ENCODE measurements at places on chromosomes 12 and 14.

DNA sequence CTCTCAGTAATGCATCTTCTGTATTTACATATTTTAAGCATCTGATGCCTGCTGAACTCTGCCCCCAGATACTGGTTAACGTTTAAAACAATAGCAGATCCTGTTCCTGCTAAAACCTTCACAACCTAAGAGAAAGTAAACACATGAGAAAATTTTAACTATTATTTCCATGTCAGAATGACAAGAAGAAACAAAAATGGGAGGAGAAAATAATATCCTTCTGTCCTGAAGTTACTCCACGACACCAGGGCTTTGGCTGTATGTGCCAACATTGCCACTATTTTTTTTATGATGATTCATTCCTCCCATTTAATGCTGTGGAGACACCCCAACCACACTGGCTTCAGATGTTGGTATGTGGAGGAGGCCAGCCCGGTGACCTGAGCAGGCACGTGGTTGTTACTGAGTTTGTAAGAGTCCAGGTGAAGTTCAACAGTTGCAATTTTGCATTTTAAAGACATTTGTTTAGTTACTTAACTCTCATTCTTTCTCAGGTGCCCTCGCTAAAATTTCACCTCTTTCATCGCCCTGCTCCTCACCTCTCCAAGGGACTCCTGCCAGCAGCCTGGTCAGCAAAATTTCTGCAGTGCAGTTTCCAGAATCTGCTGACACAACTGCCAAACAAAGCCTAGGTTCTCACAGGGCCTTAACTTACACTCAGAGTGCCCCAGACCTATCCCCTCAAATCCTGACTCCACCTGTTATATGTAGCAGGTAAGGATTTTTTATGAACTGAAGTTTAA is 65.5 kb upstream of the SLCO1C1 start:
- DNase-seq, result peak; percentile 24

GRCh38 chr12:26121323-26122060 is 3.3 kb downstream of the BHLHE41 start:
- peak; percentile 35 for DNase-seq

GRCh38 chr12:118332511-118332910 is 40.2 kb downstream of the TAOK3 start:
- DNase-seq, result peak; percentile 21

DNA sequence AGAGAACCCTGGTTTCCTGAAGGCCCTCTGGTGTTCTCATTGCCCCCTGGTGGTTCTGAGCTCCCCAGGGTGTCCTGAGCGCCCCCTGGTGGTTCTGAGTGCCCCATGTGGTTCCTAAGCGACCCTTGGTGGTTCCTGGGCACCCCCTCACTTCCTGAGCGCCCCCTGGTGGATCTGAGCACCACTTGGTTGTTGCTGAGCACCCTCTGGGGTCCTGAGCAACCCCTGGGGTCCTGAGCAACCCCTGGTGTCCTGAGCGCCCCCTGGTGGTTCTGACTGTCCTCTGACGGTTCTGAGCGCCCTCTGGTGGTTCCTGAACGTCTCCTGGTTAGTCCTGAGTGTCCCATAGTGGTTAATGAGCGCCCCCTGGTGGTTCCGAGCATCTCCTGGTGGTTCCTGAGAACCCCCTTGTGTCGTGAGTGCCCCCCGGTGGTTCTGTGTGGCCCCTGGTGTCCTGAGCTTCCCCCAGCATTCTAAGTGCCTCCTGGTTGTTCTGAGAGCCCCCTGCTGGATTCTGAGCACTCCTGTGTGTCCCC is 568.3 kb downstream of the TMEM121 start:
- DNase-seq, result peak; percentile 9

DNA sequence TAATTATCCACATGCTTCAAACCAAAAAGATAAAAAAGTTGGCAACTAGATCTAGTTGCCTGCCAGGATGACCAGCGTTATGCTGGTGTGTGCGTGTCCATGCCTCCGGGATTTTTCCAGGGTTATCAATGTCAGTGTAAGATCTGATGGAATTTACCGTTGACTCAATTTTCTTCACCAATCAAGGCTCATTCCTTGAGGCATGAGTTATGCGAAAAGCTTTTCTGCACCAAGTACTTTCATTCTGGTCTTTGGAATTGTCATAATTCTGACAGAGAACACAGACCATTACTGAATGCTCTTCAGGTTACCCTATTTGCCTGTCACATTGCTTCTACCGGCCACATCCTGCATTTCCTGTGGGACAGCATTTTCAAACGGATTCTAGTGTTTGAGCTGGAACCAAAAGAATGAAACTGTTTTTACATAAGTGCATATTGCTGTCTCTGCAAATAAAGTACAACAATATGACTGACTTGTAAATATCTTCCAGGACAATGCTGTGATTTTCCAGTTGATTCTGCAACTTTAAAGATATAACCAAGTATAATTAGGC is 91.8 kb downstream of the DUSP16 start:
- DNase-seq, result no peak

DNA sequence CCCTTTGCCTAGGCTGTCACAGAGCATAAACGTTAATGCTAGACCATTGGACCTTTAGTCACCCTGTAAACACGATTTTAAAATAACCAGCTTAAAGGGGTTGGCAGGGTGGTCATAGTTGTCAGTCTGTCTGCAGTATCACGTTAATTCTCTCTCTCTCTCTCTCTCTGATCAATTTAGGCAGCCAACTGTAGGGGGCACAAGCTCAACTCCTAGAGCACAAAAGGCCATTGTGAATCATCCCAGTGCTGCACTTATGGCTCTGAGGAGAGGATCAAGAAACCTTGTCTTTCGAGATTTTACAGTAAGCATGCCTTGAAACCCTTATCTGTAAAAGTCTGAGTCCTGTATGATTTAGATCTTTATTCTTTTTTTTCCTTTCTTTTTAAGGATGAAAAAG is 97.1 kb downstream of the SCAF11 start:
- DNase-seq, result no peak

GRCh38 chr14:99758121-99758821 is 34.9 kb upstream of the EML1 start:
- no peak for DNase-seq

GRCh38 chr14:34387974-34388516 is 74.0 kb downstream of the SPTSSA start:
- no peak for DNase-seq

GRCh38 chr14:43687921-43688320 is 819.2 kb downstream of the FSCB start:
- peak; percentile 27 for DNase-seq

DNA sequence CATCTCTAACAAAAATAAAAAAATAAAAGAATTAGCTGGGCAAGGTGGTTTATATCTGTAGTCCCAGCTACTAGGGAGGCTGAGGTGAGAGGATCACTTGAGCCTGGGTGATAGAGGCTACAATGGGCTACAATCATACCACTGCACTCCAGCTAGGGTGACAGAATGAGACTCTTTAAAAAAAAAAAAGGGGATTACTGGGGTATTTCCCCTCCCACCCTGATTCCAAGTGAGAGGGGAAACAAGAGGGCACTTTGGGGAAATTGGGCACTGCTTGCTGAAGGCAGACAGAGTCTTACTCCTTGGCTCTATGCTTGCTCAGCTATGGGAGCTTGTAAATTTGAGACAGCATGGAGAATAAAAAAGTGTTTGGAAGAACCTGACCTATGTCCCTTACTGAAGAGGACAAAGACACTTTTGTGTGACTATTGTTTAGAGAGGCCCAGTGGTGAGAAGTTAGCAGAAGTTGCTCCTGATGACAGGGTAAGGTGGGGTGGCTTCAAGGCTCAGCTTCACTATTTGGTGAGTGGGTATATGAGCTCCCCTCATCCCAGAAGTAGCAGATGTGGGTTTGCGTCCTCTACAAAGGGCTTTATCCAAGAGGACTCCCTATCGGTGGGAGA is 44.0 kb downstream of the KLRG1 start:
- no peak for DNase-seq

- no peak for DNase-seq
These were observed 8.1 kb downstream of the OSBPL8 start for GRCh38 chr12:76551482-76551888.

DNA sequence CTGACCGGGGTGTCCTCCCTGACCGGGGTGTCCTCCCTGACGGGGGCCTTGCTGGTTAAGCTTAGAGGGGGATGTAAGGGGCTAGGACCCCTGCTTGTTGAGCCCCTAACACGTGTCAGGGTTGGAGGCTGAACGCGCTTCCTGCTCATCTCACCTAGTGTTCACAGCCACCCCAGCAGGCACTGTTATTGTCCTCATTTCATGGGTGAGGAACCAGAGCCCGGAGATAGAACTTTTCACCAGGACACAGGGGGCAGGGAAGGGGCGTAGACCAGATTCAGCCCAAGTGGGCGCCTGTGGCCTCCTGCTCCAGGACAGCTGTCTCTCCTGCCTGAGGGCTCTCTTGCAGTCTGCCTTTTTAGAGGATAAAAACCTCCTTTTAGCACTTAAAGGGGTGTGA is 236.3 kb downstream of the GLT1D1 start:
- no peak for DNase-seq

GRCh38 chr12:8080120-8080519 is 2.0 kb upstream of the NECAP1 start:
- DNase-seq, result no peak

DNA sequence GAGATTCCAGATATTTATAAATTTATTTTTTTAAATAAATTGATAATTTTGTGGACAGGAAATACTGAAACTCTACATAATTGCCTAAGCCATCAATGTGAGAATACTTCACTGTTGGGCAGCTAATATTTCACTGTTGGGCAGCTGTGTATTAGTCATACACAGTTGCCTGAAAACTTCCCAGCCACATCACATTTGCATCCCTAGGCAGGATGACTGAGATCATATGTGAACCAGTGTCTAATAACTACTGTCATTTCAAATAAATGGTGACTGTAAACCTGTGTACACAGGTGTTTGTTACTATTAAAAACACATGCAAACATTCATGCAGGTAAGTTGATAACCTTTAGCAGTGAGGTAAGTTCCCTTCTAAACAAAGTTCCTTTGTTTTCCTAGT is 43.9 kb downstream of the TMTC3 start:
- DNase-seq, result no peak

- DNase-seq, result no peak
These were observed 232.2 kb downstream of the C12orf50 start for GRCh38 chr12:87796961-87797516.

DNA sequence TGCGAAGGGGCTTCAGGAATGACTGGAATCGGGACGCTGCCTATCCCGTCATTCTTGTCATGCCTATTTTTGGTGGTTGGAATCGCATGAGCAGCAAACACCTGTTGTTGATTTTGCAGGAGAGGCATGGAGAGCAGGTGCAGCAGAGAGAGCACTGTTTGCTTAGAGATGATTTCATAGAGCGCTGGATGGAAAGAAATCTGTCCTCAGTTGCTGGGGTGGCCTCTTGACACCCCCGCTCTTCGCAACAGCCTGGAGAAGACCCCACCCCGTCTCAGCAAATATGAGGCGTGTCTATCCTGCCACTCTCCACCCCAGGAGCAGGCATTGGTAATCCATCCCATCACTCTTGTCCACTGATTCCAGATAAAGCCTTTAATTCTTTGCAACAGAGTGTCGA is 19.3 kb upstream of the NCOR2 start:
- DNase-seq, result peak; percentile 74

DNA sequence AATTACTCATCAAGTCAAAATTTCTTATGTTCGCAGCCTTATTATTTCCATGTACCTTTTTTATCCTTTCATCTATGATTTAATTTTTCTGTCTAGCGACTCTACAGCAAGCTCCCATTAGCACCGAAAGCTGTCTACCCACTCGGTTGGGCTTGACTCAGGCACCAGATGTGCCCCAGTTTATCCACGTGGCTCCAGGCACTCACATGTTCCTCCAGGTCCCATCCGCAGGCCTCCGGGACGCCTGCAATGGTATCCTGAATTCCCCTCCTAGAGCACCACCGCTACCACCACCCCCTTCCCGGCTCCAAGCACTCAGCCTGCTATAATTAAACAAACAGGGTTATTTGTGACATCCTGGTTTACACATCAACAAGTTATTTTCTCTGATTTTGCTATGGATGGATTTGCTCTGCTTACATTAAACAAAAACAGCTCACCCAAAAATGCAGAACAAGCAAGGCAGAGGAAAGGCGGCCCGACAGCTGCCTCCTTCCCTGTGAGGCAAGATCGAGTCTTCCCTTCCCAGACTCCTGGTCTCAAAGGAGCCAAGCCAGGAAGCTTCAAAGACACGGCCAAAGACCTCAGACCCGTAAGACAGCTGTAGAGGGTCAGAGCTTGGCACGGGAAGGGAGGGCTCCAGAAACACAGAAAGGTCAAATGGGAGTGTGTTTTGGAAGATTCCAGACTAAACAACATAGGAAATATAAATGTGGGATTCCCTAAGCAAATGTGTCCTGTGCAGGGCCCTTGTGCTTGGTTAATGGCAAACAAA is 253.8 kb downstream of the TTC8 start:
- no peak for DNase-seq

- DNase-seq, result no peak
These were observed 159.1 kb downstream of the RPS29 start for GRCh38 chr14:49427117-49427516.

- peak; percentile 57 for DNase-seq
These were observed 100.9 kb downstream of the DICER1 start for GRCh38 chr14:95056476-95056875.

DNA sequence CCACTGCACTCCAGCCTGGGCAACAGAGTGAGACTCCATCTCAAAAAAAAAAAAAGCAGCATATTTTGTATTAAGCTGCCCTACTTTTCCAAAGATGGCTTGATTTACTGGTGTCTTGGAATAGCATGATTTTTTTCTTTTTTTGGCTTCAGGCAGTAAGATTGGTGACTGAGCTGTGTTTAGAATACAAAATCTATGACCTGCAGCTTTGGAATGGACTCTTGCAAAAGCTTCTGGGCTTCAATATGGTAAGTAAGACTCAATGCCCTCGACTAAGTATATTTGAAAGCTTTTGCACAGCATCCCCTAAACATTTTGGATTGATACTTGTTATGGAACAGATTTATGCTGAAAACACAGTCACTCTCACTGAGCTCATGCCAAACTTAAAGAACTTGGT is 87.8 kb downstream of the KNTC1 start:
- DNase-seq, result no peak

DNA sequence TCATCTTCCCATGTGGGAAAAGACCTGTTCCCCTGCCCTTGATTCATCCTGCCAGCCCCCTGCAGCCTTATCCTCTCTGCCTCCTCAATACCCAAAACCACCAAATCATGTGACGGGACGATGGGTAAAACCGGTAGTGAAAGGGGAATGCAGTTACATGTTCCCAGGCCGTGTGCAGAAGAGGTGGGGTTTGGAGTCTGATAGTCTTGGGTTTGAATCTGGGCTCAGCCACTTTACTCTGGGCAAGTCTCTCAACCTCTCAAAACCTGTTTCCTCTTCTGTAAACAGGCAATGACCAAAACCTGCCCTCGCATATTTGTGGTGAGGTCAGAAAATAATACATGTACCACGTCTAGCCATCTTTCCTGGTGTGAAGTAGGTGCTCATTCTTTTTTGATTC is 123.0 kb downstream of the PLXNC1 start:
- no peak for DNase-seq

- no peak for DNase-seq
These were observed 151.8 kb upstream of the HMGA2 start for GRCh38 chr12:65672441-65672840.

DNA sequence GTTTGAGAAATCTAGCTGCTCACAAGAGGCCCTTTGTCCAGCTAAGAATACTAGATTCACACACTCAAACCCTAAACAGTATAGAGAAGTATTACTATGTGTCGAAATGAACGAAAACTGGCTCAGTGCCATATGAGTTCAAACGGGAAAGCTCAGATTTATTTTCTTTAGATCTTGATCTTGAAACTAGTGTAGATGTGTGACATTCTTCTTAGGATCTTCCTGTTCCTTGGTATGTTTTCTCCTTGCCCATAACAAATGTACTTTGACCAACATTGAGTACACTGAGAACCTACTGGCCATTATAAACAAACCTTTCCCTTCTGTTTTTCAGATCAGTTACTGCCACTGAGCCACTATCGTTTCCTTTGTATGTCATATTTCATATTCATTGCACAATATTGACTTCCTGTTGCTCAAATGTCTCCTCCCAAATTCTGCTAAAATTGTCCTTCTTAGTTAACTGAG is 21.3 kb downstream of the MYBPC1 start:
- peak; percentile 50 for DNase-seq

All from stomach (tissue), 19 donors.